ENCODE measurements at places on chromosomes 13 and 19.

- no peak for DNase-seq
- H3K27me3 ChIP-seq: peaks cover 43% of the 10 kb centered on the region
- H3K27ac ChIP-seq: no peak overlapping the region
- H3K36me3 ChIP-seq: peaks cover 2% of the 10 kb centered on the region
- no peak overlapping the region for H3K4me3 ChIP-seq
Observed at GRCh38 chr13:106530171-106530851, 5.2 kb downstream of the EFNB2 start.

GRCh38 chr19:1213391-1214286, 8.1 kb downstream of the STK11 start:
- H3K27me3 ChIP-seq: no peaks in the 10 kb centered on the region
- H3K36me3 ChIP-seq: peaks cover 18% of the 10 kb centered on the region
- DNase-seq: peak; percentile 58
- peak overlapping the region; percentile 95 for H3K27ac ChIP-seq

DNA sequence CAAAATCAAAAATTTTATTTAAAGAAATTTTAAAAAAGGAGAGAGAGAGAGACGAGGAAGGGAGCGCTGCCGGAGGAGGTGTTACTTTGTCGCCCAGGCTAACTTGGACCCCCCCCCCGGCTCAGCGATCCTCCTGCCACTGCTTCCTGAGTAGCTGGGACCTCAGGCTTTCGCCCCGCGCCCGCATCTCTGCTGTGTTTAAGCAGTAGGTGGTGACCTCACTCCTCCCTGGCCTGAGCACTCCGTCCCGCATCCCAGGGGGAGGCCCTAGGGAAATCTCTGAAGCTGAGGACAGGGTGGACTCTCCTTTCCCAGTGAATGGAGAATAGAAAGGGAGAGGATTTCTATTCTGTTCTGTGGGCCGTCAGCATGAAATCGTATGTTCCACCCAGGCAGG, 485 bp upstream of the ZNF845 start:
- H3K36me3 ChIP-seq: peaks cover 29% of the 10 kb centered on the region
- H3K4me3 ChIP-seq: peak overlapping the region; percentile 91
- H3K27me3 ChIP-seq: no peaks in the 10 kb centered on the region
- peaks cover 10% of the 10 kb centered on the region for H3K4me1 ChIP-seq
- DNase-seq: peak; percentile 8

DNA sequence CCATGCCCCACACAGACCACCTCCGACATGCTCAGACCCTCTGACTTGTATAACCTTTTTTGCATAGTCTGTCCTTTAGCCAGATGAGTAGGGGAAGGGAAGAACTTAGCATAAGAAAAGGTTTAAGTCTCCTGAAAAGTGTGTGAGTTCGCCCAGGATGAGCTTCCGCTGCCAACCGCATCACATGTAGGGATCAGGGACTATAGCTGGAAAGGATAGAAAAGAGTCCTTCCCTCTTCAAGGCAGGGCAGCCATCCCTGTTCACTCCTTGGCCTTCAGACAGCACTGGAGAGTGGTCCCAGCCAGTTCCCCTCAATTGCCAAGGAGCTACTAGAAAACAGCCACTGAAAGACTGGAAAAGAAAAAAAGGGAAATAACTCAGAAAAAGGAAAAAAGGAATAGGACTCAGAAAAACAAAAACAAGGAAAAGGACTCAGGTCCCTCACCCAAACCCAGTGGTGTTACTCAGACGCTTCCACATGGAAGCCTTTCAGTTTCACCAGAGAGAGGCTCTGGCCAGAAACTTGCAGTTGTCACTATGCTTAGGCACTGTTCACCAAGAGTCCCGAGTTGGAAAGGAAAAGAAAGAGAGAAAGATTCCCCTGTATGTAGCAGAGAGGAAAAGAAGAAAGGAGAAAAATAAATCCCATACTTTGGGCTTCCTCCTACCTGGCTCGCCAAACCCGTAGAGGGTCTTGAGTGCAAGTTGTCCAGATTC, 5.6 kb upstream of the TM9SF2 start:
- peaks cover 46% of the 10 kb centered on the region for H3K4me1 ChIP-seq
- no peak for DNase-seq
- H3K27me3 ChIP-seq: no peaks in the 10 kb centered on the region
- peak overlapping the region; percentile 85 for H3K4me3 ChIP-seq

DNA sequence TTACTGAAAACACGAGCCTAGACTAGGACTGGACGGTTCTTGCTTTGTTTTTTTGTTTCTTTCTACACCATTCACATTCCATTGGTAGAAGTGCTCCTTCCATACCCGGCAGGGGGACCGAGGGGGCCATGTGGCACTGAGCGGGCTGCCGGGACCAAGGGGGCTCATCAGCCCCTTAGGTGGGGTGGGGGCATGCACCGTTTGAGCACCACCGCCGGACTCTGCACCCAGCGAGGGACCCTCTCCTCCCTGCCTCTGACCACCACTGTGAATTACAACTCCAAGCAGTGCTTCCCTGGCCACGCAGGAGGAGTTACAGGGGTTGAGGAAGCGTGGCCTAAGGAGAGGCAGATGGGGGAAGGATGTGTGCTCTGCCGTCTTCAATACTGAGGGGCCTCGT, 15.0 kb upstream of the CFAP97D2 start:
- no peak overlapping the region for H3K27ac ChIP-seq
- peaks cover 16% of the 10 kb centered on the region for H3K27me3 ChIP-seq
- DNase-seq: no peak
- no peak overlapping the region for H3K4me3 ChIP-seq
- peaks cover 59% of the 10 kb centered on the region for H3K4me1 ChIP-seq
- peaks cover 14% of the 10 kb centered on the region for H3K36me3 ChIP-seq

DNA sequence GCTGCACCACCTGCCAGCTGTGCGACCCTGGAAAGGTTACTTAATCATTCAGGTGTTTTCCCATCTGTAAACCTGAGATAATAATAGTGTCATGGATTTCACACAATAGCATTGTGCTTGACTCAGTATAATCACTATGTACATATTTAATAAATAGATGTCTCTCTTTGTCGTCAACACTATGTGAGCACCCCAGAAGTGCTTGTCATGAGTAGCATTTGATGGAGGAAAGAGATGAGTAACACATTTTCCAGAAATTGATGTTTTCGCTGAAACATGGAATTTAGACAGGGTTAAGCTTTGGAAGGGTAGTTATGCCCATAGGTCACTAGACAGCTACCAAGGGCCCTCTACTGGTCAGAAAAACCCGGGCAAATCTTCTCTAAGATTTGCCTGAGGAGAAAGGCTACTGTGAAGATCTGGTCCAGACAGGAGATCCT, 9.5 kb upstream of the MBNL2 start:
- H3K4me1 ChIP-seq: peaks cover 16% of the 10 kb centered on the region
- H3K36me3 ChIP-seq: no peaks in the 10 kb centered on the region
- no peak overlapping the region for H3K27ac ChIP-seq
- peaks cover 6% of the 10 kb centered on the region for H3K27me3 ChIP-seq

GRCh38 chr19:35269438-35270117, 816 bp downstream of the USF2 start:
- H3K4me1 ChIP-seq: peaks cover 17% of the 10 kb centered on the region
- peaks cover 36% of the 10 kb centered on the region for H3K36me3 ChIP-seq
- peak; percentile 71 for DNase-seq
- H3K27ac ChIP-seq: peak overlapping the region; percentile 34
- H3K27me3 ChIP-seq: no peaks in the 10 kb centered on the region

- H3K27ac ChIP-seq: no peak overlapping the region
- no peak for DNase-seq
- no peaks in the 10 kb centered on the region for H3K4me1 ChIP-seq
- H3K27me3 ChIP-seq: no peaks in the 10 kb centered on the region
- no peak overlapping the region for H3K4me3 ChIP-seq
Observed at GRCh38 chr13:105538346-105538745, 997.1 kb downstream of the EFNB2 start.

GRCh38 chr19:32404933-32405430, 588 bp upstream of the DPY19L3 start:
- DNase-seq: no peak
- peaks cover 17% of the 10 kb centered on the region for H3K4me1 ChIP-seq
- peaks cover 5% of the 10 kb centered on the region for H3K27me3 ChIP-seq
- peak overlapping the region; percentile 86 for H3K27ac ChIP-seq
- peaks cover 3% of the 10 kb centered on the region for H3K36me3 ChIP-seq

- no peaks in the 10 kb centered on the region for H3K36me3 ChIP-seq
- no peak overlapping the region for H3K4me3 ChIP-seq
- H3K4me1 ChIP-seq: no peaks in the 10 kb centered on the region
- no peak for DNase-seq
Observed at GRCh38 chr13:95003019-95003813, 290.9 kb upstream of the SOX21 start.
